ENCODE measurements at places on chromosomes 5 and 9.

DNA sequence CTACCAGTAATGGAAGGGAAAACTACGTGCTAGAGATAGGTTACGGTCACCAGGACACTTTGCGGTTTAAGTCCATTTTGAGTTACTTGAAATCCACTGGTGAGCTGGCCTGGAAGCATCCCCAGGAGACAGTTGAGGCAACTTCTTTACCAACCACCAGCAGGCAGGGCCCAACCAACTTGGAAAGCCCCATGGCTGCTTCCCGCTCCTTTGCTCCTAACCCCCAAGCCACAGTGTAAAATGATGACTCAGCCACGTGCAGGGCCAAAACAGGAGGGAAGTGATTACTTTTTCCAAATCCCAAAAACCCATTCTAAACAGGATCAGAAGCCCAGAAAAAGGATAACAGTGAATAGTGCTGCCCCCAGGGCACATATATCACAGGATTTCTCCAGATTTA is 87.4 kb downstream of the PAX5 start:
- DNase-seq = peak; percentile 13

GRCh38 chr9:123695386-123695785 is 234.5 kb downstream of the DENND1A start:
- peak; percentile 74 for DNase-seq

DNA sequence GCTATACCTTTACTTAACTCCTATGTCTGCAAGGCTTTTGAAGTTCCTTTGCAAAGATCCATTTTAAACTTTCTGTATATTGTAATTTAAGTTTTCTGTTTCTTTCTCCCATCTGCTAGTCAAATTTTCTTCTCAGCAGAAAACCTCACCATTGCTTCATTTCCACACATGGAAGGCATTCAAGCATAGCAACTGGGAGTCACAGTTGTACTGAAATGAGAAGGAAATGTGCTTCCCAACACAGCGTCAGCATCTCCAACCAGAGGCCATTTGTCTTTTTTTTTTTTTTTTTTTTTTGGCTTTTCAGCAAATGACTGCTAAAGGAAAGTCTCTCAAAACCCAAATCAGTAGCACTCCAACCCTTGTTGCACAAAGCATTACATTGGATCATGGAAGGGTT is 92.5 kb downstream of the RAB3C start:
- DNase-seq = no peak

- DNase-seq = no peak
Measured at GRCh38 chr9:120951960-120952618, 25.5 kb upstream of the TRAF1 start.

DNA sequence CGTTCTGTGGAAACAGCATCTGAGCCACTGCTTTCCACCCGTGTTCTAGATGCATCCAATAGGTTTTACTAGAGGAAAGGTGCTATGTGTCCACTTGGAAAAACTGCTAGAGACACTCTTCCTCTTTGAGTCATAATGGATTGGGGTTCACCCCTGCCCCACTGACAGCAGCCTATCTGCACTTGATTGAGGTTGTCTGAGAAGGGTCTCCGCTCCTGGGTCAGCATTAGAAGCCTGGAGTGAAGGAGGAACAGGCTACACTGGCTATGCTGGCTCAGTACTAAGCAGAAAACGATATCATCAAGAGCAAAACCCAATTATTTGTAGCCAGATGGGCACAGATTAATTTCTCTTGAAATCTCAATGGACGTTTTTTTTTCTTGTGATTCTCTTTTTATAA is 152.6 kb upstream of the IQGAP2 start:
- no peak for DNase-seq

DNA sequence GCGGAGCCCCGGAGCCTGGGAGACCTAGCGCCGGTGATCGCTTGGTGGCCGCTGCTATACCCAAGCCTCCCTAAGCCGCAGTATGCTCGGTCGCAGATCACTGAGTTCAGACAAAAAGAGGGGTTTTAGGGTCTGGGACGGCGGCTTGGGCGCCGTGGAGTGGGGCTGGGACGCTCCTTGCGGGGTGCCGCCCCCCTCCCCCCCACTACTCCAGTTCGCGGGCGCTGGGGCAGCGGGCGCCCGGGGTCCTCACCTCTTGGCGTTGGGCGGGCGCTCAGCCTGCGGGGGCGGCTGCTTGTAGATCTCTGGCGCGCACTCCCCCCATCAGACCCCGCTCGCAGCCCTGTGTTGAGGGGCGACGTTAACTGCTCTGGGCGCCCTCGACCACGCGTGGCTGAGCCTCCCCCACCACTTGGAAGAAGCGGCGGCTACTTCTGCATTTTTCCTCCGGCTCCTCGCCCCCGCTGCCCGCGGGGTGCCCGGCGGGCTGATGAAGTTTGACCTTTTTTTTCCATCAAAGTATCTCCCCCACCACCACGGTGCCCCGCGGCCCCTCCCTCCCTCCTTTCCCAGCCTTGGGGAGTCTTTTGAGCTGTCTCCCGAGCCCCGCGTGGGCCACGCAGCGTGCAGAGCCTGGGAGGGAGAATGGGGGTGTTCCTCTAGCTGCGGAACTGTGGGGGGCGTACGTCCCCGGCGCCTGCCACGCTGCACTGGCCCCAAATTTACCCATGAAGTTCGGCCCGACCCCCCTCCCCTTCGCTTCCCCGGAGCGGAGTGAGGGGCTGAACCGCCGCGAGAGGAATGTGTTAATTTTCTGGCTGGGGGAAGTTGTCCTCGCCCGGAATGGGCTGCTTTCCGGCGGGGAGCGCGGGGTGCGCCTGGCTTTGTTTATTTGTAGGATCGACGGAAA is 1.2 kb downstream of the CXXC5 start:
- peak; percentile 14 for DNase-seq

GRCh38 chr9:95974389-95974788 is 98.9 kb downstream of the ERCC6L2 start:
- no peak for DNase-seq

DNA sequence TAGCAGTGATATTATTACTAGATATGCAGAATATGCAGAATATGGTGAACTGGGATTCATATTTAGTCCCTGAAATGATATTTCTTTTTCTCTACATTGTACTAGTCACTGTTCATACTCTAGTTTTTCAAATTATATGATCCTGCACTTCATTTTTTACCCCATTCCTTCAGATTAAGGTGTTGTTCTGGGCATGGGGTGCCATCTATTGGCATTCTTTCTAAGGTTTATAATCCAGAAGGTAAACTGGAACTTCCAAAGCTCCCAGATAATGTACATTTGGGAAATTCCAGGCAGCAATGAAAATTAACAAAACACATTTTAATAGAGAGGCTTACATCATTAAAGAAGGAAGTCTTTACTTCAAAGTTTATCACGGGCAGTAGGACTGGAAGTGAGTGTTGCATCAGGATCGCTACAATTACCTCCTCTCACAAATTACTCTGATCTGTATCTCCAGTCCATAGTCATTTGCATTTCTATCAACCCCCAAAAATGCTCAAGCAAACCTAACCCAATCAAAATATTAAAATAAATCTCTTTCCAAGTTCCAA is 12.5 kb downstream of the RFX3 start:
- DNase-seq = no peak

DNA sequence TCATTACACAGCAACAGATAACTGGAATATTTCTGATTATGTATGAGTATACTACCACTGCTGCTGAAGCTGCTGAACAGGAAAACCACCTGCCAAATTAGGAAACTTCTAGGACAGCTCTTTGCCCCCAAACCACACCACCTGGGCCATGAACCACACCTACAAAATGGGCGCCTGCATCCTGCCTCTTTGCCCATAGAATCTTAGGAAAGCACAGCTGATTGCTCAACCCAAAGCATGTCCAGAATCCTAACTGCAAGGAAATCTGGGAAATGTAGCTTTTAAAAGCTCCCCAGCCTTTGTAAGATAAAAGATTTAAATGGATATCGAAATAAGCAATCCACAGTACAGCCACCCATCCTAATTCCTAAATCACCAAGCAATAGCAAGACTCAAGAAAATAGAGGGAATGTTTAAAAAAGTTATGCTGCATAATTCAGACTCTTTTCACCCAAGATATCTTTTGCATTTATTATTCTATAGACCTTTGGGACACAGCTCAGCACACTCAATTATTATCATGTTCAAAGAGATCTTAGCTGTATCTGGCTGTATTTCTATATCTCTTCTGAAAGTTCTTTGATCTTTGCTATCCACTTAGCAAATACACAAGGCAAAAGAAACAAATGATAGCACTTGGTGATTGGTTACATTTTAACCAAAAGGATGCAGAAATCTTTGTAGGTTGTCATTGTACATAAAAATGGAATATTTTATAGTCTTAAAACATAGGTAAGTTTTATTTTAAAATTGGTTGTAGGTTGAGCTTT is 6.8 kb upstream of the C9orf152 start:
- DNase-seq = no peak

DNA sequence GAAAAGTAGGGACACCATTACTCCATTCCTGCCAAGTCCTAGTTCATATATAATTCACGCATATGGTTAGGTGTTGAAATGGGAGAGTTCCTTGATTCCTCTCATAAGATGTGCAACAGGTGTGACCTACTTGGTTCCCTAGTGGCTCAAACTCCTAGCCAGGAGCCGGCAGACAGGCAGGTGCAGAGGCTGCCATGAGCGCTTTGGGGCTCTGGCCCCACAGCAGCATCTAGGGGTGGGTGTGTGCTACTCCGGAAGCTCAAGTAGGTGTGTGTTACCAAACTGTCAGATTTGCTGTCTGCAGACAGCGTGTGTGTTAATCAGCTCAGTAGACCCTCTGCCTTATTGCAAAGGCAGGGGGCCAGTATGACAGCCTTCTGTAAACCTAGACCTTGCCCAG is 1652.4 kb upstream of the ACO1 start:
- no peak for DNase-seq

GRCh38 chr5:78922879-78923621 is 62.1 kb downstream of the ARSB start:
- DNase-seq = no peak

DNA sequence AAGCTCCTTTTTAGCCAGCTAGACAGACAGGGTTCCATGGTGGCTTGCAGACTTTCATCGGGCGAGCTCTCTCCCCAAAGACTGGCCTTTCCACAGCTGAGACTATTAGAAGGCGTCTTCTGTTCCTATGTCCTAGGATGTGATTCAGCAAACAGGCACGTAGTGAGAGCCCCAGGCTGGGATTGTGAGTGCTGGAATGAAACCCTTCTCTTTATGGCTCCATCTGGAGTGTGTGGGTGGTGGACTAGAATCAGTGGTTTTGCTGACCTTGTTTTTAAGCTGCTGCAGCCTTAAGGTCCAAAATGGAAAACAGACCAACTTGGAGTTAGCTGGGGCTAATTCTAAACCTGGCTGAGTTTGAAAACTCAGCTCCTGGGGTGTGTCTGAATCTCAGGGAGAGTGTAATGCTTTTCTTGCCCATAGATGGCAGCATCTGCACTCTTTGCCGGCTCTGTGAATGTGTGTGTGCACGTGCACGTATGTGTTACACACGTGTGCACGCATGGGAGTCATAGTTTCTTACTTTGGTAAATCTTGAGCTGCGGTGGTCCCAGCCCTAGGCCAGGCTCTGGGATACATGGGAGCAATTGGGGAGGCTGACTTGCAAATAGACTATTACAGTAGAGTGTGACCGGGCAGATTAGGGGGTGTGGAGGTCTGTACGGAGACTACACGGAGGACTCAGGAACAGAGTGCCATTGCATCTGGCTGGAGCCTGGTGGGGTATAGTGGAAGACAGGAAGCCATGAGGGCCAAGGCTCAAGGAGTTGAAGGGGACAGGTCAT is 10.7 kb downstream of the GSN start:
- DNase-seq = peak; percentile 99

DNA sequence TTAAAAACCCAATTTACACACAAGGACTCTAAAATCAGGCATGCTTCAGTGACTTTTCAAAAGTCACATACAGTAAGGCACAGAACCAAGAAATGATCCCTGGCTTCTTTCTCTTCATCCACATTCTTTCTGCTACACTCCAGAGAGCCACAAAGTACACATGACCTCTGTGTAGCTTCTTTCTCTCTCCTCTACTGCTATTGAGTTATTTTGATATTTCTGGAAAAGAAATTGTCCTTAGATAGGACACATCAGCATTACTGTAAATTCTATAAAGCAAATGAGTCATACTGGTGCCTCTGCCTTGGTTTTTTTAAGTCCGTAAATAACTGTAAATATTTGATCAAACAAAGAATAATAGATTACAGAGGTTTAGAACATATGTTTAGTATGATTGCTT is 96.3 kb downstream of the KIAA0825 start:
- DNase-seq = peak; percentile 41

DNA sequence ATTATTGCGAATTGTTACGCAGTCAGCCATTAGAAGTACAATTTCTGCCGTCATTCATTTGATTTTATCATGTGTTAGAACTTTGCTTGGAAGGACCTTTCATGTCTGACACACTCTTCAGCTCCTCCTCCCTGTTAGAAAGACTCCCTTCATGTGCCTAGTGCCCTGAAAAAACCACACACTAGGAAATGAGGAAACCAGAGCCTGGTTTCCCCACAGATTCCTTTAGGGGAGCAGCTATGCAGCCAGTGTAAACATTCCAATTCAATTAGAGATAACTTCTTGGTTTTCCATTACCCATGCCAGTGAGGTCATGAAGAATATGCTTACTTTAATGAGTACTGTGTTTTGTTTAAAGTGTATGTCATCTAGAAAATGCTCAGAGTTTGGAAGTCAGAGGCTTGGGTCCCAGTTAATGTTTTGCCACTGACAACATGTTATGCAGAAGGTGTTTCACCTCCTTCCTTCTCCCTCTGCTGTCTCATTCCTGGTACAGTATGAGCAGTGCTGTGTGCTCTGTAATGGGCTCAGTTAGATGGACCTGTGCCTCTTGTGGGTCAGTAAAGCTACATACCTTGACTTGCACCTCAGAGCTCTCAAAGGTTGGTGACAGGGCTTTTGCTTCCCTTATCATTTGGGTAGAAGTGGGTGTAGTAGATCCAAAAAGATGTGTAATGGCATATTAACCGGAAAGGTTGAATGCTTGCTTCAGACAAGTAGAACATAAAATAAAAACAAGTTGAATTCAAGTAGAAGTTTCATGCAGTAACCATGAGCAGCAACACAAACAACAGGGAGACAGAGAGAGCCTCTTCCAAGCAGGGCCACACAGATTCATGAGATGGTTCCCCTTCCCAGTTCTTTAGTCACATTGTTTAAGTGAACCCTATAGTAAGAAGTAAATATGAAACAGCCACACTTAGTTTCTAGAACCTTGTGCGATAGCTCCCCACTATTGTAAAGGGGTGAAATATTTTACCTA is 52.6 kb upstream of the TNFAIP8 start:
- DNase-seq = peak; percentile 99

GRCh38 chr5:50749873-50750272 is 83.4 kb downstream of the PARP8 start:
- no peak for DNase-seq

DNA sequence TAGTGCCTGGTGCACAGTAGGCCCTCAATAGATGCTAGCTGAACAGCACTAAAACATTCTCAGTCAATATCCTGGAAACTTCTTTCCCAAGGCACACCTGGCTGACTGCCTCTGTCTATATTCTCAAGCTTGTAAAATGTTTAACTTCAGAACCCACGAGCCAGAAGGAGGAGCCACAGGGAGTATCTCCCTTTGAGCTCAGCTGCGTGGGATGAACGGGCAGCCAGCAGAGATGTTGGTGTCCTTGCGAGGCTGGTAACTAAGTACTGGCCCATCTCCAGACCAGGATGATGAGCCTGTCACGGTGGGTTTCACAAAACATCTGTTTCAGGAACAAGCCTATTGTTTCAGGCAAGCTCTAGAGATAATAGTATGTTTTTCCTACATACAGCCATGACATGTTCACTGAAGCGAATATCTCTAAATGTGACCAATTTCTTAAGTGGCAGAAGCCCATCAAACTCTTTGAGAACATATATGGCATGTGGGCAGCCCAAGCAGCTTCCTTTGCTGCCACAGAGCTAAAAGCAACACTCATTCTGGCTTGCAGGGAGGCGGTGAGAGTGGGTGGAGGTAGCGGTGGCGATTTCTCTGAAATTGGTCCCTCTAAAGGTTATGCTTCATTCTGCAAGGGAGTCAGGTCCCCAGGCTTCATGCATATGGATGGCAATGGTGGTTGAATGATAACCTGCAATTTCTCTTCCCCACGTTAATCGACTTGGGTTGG is 206.2 kb downstream of the TTLL11 start:
- DNase-seq = no peak
